Activated naive CD4-positive, alpha-beta T cell treated with Interleukin-2 at 50 U/mL for 16 hours (primary cell): ENCODE measurements at places on chromosomes 11 and 22.
A peak's percentile ranks its signal among the peaks of the same experiment; 100 is the strongest.

GRCh38 chr11:8698917-8699441 is 16.4 kb downstream of the RPL27A start:
- DNase-seq: no peak

DNA sequence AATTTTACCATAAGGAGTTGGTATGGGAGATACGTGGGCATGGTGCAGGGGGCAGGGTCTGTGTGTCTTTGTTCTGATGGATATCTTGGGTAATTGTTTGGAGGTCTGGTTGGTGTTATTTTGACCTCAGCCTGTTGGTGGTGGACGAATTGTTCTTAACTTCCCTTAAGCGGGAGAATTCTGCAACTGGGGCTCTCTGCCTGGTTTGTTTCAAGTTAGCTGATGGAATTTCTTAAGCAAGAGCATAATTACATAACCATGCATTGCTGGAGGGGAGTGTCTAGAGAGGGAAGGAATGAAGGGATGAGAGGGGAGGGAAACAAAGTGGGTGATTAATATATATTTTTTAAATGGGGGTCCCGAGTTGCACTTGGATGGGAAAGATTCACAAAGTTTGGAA is 908.5 kb upstream of the RAG2 start:
- no peak for DNase-seq

- no peak for DNase-seq
These were observed 818.6 kb downstream of the FAM181B start for GRCh38 chr11:81915045-81915444.

GRCh38 chr11:122405547-122406341 is 249.8 kb upstream of the UBASH3B start:
- DNase-seq: no peak

DNA sequence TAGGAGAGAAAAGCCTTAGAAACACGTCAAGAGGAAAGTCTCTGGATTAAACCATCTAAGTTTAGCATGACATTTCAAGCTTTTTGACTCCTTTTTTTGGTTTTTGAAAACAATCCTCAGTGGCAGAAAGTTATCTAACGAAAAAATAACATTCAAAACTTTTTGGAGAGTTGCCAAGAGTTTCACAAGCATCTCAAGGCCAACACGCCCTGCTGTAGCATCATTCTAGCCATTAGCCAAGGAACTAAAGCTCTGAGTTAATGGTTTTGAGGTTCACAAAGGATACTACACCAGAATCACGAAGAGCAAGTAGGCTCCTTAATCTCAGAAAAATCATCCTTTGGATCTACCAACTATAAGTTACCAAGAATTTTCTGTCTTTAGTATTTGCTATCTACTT is 94.8 kb downstream of the PICALM start:
- DNase-seq: no peak

DNA sequence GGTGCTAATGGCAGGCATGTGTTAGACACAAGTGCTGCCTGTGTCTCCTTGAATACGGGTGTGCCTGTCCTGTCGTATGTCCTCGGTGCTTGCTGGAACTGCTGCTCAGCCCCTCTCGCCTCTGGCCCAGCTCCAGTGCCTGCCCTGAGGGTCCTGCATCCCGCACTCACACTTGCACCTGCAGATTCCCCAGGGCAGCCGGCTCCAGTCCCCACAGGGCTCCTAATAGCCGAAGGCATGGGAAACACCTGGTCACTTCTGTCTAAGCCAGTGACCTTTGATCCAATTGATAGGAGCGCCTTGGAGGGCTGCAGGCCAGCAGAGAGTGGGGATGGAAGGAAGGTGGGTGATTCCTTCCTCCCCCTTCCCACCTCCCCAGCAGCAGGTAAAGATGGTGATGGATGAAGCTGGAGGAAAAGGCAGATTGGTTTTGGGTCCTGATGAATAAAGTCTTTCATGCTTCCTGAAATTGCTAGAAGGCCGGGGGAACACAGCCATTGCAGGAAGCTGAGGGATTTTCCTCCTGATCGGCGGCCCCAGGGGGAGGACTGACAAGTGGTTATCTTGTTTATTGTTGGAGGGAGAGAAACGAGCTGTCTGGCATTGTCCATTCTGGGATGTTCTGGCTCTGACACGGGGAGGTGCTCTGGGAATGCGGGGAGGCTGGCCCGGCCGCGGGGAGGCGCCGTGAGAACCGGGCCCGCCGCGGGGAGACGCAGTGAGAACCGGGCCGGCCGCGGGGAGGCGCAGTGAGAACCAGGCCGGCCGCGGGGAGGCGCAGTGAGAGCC is 110.9 kb upstream of the B3GAT1 start:
- DNase-seq: no peak

DNA sequence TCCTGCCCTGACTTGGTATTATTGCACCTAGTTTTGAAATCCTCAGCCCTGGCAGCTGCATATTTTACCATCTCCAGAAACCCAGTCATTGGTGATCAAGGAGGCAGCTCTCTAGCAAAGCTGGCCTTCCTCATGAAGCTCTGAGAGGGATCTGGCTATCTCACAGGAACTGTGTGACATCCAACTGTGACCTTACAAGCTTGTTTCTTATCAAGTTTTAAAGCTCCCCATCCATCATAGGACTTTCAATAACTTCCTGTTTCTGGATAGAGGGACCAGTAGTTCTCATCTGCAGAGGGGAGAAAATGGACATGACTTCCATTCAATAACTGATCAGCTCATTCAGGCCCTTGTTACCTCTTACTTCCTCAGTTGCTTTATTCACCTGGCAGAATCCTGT is 18.2 kb downstream of the CALCA start:
- no peak for DNase-seq

DNA sequence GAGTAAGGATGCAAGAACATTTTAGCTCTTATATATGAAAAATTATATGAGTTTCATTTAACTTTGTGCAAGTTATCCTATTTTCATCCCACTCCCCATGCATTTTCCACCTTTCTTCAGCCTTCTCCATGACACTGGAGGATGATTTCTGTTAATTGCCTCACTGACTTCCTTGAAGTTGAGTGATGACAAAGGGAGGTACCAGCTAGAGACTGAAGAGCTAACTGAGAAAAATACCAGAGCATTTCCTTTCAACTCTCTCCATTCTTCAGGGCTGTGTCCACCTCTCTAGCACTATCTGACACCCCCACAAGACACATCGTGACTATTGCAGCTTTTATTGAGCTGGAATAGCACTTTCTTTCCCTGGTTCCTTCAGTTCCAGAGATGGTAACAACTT is 711.6 kb upstream of the LRRC4C start:
- no peak for DNase-seq

DNA sequence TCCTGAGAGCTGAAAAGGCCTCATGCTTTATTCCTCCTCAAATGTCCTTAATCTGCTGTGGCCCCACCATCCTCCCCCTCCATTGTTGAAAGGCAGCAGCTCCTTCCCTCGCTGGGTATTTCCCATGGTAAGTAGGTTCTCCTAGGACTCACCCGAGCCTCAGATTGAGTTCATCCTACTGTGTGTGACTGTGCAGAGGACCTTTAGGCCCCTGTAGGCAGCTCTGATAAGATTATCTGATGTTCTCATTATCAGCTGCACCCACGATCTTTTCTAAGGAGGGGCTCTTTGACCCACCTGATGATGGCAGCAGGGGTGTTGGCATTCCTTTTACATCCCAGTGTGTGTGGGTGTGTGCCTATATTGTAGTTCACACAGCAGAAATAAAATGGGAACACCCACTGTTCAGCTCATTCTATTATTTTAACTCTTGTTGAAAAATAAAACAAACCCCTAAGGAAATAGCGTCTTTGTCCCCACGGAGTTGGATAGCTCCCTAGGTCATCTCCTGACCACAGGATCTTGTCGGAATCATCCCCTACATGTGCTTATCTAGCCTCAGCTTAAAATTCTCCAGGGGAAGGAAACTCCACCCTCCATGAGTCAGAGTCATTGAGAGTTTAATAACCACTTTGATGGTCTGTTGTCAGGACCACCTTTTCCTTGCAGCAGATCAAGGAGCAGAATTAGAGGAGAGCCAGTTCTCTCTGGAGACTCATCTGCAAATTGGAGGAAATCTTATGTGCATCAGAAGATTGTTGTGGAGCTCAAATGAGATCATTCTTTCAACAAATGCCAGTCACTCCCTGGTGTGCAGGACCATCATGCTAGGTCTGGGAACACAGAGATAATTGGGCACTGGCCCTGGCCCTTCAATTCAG is 19.3 kb downstream of the ENDOD1 start:
- DNase-seq: no peak

GRCh38 chr22:42500836-42501179 is 18.8 kb downstream of the RRP7A start:
- no peak for DNase-seq

- no peak for DNase-seq
These were observed 10.8 kb downstream of the LIF start for GRCh38 chr22:30235687-30236170.

GRCh38 chr22:35997438-35997837 is 31.2 kb downstream of the RBFOX2 start:
- DNase-seq: no peak

DNA sequence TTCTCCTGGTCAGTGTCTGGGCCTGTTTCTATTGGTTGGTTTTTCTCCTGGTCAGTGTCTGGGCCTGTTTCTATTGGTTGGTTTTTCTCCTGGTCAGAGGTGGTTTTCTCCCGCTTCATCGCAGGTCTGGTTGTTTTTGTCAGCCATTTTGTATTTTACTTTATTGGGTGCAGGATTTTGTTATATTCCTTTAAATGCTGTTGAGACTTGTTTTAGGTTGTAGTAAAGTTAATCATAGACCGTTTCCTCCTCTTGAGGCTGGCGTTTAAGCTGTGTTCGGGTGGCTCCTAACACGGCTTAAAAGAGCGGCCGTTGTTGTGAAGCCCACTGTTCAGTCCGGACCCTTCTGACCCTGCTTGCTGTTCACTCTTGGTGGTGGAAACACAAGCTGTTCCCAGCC is 26.2 kb downstream of the ZBED4 start:
- no peak for DNase-seq

DNA sequence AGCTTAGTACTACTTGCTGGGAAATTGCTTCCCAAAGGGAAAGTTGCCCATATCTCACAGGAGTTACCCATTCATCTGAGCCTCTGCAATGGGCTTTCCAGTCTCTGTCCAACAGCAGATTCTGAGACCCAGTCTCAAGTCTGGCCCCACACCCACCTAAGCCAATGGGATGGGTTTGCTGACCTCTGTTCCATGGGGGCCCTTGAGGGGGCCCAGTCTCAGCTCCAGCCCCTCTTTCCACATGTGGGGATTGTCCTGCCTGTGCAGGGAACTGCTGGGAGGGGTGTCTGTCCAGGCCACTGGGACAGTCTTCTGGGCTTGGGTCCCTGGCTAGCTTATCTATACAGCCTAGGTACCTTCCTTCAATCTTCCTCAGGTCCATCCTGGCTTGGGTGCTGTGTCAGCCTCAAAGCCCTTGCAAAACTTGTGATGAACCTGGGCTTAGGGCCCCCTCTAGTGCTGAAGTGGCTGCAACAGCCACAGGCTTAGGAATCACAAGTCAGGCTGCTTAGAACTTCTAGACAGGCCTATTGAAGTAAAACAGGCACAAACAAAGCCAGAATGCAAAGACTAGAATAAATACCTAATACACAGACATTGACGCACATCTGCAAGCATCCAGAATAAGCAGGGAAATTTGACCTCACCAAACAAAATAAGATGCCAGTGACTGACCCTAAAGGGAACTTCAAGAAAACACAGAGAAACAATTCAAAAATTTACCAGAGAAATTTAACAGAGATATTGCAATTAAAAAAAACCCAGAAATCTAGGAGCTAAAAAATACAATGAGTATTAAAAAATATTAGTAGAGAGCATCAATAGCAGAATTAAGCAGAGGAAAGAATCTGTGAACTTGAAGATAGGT is 11.7 kb upstream of the PATL1 start:
- peak; percentile 53 for DNase-seq

- DNase-seq: no peak
These were observed 35.7 kb upstream of the CELSR1 start for GRCh38 chr22:46572911-46573780.

- DNase-seq: peak; percentile 39
These were observed 2.9 kb downstream of the MICAL2 start for GRCh38 chr11:12113294-12113693.

- no peak for DNase-seq
These were observed 138.3 kb upstream of the PLET1 start for GRCh38 chr11:112398798-112399478.

DNA sequence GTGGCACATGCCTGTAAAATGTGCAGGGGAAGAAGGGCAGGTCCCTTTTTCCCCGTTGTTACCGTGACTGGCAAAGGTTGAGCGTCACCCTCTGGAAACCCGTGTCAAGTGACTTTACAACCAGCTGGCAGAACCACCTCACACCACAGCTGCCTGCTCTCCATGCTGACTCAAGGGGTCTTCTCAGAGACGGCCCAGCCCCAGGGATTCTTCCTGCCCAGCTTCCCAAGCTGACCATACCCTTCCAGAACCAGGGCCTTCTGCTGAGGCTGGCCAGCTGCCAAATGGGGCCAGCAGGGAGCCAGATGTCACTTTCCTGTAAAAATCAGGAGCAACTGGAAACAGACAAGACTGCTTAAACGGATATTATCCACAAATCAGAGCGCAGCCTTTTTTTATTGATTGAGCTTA is 6.3 kb downstream of the PC start:
- no peak for DNase-seq

GRCh38 chr11:3123305-3123704 is 41.8 kb downstream of the OSBPL5 start:
- no peak for DNase-seq

- DNase-seq: no peak
These were observed 4.9 kb upstream of the ATP6V1E1 start for GRCh38 chr22:17633217-17633997.

GRCh38 chr11:120651836-120652235 is 140.3 kb downstream of the GRIK4 start:
- no peak for DNase-seq

DNA sequence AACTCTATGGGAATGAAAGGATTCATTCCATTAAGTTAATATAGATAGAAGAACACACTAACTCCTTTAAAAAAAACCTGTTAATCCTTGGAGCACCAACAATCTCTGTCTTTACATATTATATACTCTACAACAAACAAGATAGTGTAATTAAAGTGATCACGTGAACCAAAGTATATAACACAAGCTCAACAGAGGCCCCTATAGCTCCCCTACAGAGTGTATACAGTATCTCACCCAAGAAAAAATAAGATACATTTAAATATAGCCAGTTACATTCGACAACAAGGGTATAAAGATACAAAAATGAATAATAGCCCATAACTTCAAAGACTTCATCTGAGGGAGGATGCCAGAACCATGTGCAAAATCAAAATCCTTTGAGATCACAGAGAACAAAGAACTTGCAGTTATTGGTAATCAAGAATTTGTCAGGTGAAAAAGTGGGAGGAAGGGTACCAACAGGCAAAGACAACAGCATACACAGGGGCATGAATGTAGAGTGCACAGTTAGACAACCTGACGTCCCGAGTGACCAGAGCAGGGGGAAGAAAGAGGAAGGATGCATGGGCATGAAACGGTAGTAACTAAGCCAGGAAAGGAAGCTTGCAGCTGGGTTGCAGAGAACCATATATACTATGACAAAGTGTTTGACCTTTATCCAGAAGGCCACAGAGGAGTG is 4.7 kb downstream of the FCHSD2 start:
- no peak for DNase-seq

GRCh38 chr11:1327064-1327460 is 17.6 kb upstream of the TOLLIP start:
- DNase-seq: no peak

GRCh38 chr11:65492637-65493366 is 6.0 kb upstream of the MALAT1 start:
- no peak for DNase-seq
